HepG2 (cell line): ENCODE measurements at places on chromosomes 11 and 22. TPM values are rescaled to one million over a fixed set of nuclear protein-coding genes. Genes with fewer than 3 reads are reported as not detected.

FAM111B gene
- total RNA-seq, result 28.2 and 44.5 TPM in 2 replicates

DNA sequence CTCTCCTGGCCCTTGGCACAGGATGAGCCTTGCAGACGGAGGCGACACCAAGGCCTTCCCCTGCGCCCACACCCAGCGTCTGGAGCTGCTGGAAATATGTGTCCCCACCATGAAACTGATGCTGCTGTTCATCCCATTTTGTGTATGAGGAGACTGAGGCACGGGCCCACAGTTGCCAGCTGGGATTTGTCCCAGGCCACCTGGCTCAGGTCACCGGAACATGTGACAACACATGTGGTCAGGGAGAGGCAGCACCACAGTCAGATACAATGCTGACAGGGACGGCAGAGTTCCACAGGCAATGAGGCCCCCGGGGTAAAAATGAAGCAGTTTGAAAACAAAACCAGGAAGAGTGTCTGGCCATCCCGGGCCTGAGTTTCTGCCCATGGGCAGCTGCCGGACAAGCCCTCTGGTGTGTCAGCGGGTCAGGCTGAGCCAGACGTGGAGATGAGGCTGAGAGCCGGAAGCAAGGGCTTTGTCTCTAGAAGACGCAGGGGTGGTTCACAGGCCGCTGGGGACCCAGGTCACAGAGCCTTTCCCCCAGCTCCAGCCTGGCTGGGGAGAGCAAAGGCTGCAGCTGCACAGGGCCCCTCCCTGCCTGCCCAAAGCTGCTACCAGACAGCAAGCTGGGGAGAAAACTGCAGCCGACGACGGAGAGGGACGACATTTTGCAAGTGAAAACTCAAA, 80.7 kb downstream of the CDKN1C start:
- no peak overlapping the region for H3K4me3 ChIP-seq
- H3K27me3 ChIP-seq, result peaks cover 19% of the 10 kb centered on the region
- no peak for DNase-seq
- peaks cover 16% of the 10 kb centered on the region for H3K4me1 ChIP-seq

GRCh38 chr11:128893578-128894285, 2.6 kb downstream of the KCNJ5 start:
- H3K27ac ChIP-seq, result no peak overlapping the region
- H3K27me3 ChIP-seq, result peaks cover 47% of the 10 kb centered on the region
- no peaks in the 10 kb centered on the region for H3K36me3 ChIP-seq
- no peak overlapping the region for H3K4me3 ChIP-seq

DNA sequence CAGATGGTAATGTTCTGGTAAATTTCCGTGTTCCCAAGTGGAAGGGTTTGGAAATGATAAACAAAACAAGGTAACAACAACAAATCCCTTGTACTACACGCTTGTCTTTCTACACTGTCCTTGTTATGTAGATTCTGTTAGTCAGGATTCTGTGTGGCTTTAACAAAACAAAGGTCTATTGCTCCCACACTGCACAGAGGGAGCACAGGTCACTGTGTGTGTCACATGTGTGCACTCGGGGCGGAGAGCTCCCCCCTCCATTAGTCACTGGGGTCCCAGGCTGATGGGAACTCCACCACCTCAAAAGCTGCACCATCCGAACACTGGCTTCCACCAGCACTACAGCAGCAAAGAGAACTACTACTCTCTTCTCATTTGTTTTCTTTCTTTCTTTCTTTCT, 227.9 kb downstream of the NTM start:
- no peaks in the 10 kb centered on the region for H3K36me3 ChIP-seq
- peaks cover 13% of the 10 kb centered on the region; the same call in 1 of the 3 replicates for H3K27me3 ChIP-seq
- H3K4me3 ChIP-seq, result no peak overlapping the region
- no peaks in the 10 kb centered on the region for H3K4me1 ChIP-seq
- no peak overlapping the region for H3K27ac ChIP-seq
- DNase-seq, result no peak

- peaks cover 46% of the 10 kb centered on the region for H3K36me3 ChIP-seq
- no peak overlapping the region for H3K27ac ChIP-seq
- DNase-seq, result no peak
- H3K4me1 ChIP-seq, result no peaks in the 10 kb centered on the region
These were observed 17.5 kb downstream of the CTTN start for GRCh38 chr11:70415642-70416395.

DNA sequence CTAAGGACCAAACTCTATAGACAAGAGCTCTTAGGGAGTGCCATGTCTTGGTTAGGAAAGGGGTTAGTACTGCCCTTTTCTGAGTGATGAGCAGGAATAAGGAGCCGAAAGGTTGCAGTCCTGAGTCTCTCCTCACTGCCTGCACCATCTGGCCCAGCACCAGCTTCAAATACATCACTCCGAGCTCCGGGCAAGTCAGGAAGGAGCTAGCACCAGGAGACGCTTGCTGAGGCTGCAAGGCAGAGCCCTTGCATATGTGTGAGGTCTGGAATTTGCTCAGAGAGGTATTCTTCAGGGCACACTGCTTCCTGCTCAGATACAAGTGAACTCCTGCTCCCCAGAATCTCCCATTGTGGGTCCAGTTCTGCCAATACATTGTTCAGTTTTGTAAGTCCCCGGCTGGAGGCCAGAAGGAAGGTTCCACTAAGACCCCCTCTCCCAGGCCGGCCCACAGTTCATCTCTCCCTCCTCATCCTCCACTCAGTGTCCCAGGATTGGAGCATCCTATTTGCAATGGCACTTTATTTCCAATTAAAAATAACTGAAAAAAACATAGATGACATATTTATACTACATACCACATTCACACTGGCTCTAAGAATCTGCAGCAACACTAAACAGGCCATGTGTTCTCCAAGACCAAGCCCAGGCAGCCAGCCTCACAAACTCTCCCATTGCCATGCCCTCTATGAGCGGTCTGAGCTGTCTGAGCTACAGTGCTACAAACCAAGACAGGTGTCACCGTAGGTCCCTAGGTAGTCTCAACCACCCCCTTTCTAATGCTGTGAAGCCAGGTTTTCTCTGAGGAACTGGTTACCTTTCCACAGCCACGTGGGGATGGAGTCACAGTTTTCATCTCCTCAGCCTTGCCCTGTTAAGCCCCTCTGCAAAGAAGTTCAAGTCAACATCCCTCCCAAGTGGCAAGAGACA, 55.1 kb upstream of the SPATA19 start:
- no peaks in the 10 kb centered on the region for H3K36me3 ChIP-seq
- no peak for DNase-seq
- peaks cover 1% of the 10 kb centered on the region; the same call in 1 of the 2 replicates for H3K27me3 ChIP-seq
- H3K4me1 ChIP-seq, result no peaks in the 10 kb centered on the region

BTBD18 gene
- not detected in 2 replicates for total RNA-seq
